ENCODE measurements at places on chromosomes 3 and 15. TPM values are rescaled to one million over a fixed set of nuclear protein-coding genes. Genes with fewer than 3 reads are reported as not detected.
A peak's percentile ranks its signal among the peaks of the same experiment; 100 is the strongest.

DNA sequence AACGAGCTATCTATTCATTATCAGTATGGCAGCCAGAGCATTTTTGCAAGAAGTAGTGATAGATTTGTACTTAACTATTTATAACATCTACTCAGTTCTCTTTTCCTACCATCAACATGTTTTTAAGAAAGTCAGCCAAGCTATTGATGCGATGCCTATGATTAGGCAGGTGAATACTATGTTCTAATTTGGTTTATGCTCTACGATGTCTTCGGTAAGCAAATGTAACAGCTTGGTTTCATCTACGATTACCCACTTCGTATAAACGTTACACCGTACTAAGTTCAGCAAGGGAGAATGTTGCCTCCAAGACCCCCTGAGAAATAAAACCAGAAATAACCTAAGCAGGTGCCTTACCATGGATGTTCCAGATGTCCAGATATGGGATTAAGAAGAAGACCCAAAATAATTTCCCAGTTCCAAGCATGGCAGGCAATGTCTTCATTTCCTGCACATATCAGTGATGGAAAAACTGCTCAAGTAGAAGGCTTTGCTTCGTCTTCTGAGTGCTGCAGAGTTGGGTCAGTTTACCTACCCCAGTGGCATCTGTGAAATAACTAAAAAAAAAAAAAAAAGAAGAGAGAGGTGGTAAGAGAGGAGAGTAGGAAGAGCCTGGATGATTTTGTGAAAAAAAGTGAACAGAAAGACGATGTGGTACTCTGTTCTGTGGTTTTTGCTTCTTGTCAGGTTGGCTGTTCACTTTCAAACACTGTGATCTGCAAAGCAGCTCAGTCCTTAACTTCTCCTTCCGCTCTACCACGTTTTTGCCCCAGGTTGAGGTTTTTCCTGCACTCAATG is at the start of gene BTLA:
TSS of gene BTLA (minus strand) at position 559 of the 798 bp plus-strand sequence. CDS start at position 445, 114 bp downstream.
- H3K36me3 ChIP-seq, result no peaks in the 10 kb centered on the region
- DNase-seq, result peak; percentile 23
- no peaks in the 10 kb centered on the region for H3K27me3 ChIP-seq

DNA sequence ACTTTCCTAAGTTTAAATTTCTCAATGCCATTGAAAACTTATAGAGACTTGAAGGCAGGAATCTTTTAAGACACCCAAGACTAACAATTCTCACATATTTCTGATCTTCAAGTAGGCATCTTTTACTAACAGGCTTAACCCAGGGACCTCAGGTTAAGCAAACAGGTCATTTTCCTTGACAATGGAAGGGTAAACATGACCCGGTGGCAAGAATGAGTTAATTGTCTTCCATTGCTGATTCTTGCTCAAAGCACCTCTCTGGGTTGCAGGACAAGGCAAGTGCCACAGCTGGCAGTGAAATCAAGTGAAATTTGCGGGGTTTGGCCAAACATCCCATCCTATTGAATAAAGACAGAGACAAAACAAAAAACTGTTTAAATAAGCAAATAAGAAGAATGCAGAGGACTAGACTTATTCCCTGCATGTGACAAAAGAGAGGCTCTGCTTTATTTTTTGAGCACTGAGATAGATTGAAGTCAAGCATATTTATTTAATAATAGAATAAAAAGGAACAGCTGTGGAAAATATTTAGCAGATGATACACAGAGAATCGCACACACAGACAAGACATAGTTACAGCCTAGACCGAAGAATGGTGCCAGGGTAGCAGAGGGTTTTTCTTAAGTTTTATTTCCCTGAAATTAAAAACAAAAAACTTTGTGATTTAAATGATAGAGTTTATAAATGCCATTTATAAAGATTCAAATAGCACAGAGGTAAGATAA is 56.0 kb upstream of the MITF start:
- DNase-seq, result no peak
- H3K4me1 ChIP-seq, result no peaks in the 10 kb centered on the region
- no peak overlapping the region for H3K27ac ChIP-seq
- H3K4me3 ChIP-seq, result no peak overlapping the region
- H3K27me3 ChIP-seq, result no peaks in the 10 kb centered on the region

DNA sequence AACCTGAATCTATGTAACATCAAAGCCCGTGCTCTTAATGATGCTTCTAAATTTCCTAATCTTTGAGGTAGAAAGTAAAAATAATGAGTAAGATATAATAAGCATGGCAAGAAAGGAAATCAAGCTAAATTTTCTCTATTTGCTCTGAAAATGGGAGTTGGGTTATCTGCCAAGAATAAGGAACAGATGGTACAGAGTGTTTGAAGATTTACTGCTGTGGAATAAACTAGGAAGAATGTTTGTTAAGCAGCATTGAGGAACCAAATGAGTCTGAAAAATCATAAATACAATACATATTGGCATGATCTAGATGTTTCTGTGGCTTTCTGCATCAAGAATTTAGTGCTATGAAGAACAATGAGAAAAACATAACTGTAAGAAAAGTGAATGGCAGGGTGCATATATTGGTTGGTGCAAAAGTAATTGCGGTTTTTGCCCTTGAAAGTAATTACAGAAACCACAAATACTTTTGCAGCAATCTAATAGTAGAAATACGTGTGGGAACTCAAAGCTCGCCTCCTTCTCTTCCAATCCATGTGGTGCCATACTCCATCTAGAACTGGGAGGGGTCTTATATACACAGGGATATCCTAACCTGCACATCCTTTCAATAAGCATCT is 87.6 kb downstream of the SUCNR1 start:
- no peaks in the 10 kb centered on the region for H3K27me3 ChIP-seq
- H3K4me1 ChIP-seq, result no peaks in the 10 kb centered on the region
- H3K27ac ChIP-seq, result no peak overlapping the region
- no peak for DNase-seq

- H3K4me3 ChIP-seq, result peak overlapping the region; percentile 72
- no peaks in the 10 kb centered on the region for H3K36me3 ChIP-seq
- peak; percentile 78 for DNase-seq
- H3K27ac ChIP-seq, result peak overlapping the region; percentile 55
- H3K27me3 ChIP-seq, result no peaks in the 10 kb centered on the region
These were observed 2.5 kb upstream of the RFX7 start for GRCh38 chr15:56245871-56246814.

DNA sequence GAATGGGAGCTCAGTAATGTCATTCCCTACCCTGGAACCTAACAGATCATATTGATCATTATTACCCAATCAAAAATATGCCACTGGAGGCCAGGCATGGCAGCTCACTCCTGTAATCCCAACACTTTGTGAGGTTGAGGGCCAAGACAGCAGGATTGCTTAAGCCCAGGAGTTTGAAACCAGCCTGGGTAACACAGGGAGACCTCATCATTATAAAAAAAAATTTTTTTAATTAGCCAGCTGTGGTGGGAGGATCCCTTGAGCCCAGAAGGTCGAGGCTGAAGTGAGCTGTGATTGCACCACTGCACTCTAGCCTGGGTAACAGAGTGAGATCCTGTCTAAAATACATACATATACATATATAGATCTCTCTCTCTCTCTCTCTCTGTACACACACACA is 10.2 kb downstream of the IGDCC4 start:
- no peak overlapping the region for H3K27ac ChIP-seq
- no peaks in the 10 kb centered on the region for H3K4me1 ChIP-seq
- no peak overlapping the region for H3K4me3 ChIP-seq

DNA sequence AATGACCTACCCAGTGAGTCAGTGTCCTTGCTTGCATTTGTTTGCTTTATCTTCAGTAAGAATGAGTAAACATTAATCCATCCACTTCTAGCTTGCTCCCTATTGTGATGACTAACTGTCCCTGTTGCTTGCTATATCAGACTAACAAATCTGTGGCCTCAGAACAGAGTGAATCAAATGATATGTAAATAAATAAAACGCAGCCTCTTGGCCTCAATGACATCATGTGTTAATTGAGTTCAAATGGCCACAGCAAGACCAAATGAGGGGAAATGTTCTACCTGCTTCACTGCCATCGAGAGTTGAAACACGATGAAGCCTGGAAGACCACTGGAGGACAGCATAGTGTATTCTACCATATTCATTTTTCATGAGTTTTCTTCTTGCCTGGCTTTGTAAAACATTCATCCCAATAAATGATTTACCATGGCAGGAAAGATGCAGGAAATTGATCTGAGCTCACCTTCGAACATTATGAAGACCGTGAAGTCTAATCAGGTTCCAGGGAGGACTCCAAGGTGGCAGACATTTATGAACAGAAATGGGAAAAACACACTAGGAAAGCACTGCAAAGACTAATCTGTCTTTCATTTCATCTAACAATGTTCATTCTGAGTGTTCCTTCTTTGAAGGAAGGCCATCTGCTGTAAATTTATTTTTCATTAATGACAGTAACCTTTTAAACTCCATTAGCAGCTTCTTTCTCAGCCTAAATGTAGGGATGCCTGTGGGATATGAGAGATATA is 1144.5 kb downstream of the TUSC7 start:
- H3K27me3 ChIP-seq, result no peaks in the 10 kb centered on the region
- H3K4me1 ChIP-seq, result no peaks in the 10 kb centered on the region
- no peak overlapping the region for H3K4me3 ChIP-seq
- DNase-seq, result no peak
- H3K27ac ChIP-seq, result no peak overlapping the region
- H3K36me3 ChIP-seq, result no peaks in the 10 kb centered on the region

- H3K36me3 ChIP-seq, result no peaks in the 10 kb centered on the region
- no peaks in the 10 kb centered on the region for H3K27me3 ChIP-seq
- no peak overlapping the region for H3K27ac ChIP-seq
- no peak overlapping the region for H3K4me3 ChIP-seq
These were observed 435.3 kb downstream of the TUSC7 start for GRCh38 chr3:117144853-117145252.

GRCh38 chr3:181497358-181497757 is 214.4 kb upstream of the SOX2 start:
- H3K4me3 ChIP-seq, result no peak overlapping the region
- no peaks in the 10 kb centered on the region for H3K36me3 ChIP-seq

The TM6SF1 gene
- 0.55 TPM for total RNA-seq

The MOBP gene
- total RNA-seq, result not detected

The ITIH1 gene
- total RNA-seq, result not detected

The CIB2 gene
- total RNA-seq, result 2.3 TPM

All from CD8-positive, alpha-beta memory T cell (primary cell).